ENCODE measurements at places on chromosomes 7 and 10.

DNA sequence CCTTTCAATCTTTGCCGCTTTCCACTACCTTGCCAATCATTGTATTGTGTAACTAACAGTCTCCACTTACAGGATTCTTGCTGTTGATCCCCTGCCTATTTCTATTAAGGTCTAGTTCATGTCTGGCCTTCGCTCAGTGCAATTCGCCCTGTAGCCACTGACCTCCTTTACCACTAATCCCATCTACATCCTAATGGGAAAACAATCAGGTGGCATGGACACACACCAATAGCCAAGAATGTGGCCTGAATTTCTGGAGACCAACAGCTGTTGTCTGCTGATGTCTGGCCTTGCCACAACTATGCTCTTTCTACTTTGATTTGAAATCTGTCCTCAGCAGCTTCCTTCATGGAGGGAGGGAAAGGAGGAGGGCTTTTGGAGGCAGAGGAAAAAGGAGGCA lies 546.2 kb downstream of the SORCS3 start:
- DNase-seq = no peak

GRCh38 chr7:45033261-45033930 lies 33.4 kb downstream of the CCM2 start:
- peak; percentile 55 for DNase-seq

GRCh38 chr7:105734233-105734632 lies 142.2 kb downstream of the ATXN7L1 start:
- no peak for DNase-seq

GRCh38 chr7:140684066-140684950 lies 11.6 kb downstream of the ADCK2 start:
- DNase-seq = no peak

DNA sequence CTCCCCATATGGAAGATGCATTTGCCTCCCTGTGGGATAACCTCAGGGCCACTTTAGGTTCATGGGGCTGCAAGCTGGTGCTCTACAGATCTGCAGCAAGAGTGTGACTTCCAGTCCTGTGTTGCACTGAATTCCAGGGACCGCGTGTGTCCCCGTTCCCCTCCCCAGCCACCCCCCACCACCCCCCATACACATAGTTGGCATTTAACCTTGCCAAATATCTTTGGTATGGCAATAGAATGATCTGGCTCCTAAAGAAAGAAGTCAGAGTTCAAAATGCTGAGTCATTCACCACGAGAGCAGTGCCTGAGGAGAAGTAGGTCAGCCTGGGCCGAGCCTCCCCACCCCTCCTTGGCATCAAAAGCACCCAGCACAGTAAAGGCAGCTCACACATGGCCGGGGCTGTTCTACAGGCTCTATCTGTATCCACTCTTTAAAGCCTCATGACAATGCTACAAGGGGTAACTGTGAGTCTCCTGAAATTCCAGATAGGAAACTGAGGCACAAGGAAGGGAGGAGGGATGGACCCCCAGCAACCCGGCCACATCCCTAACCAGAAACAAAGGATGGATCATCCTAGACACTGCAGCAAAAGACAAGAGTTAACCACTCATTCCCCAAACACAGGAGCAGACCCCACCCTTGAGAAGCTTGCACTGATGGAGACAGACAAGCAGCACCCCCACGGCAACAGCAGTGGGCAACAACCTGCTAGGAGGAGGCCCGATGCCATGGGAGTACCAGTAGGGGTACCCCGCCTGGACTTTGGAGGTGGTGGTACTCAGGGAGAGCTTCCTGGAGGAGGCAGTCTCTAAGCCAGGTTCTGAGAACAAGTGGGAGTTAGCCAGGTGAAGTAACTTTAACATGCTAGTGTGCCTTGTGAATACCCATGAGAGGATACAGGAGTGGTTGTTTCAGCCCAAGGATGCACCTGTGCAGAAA lies 70.3 kb upstream of the NANOS1 start:
- DNase-seq = peak; percentile 86

- DNase-seq = no peak
Measured at GRCh38 chr10:76451911-76452310, 1020.5 kb downstream of the LRMDA start.

All from cardiac fibroblast (primary cell).